ENCODE measurements at places on chromosomes 5 and 9.

GRCh38 chr5:113474100-113474728 is 14.0 kb downstream of the MCC start:
- no peak for DNase-seq

- DNase-seq, result no peak
Measured at GRCh38 chr5:60883229-60883628, 39.2 kb upstream of the ELOVL7 start.

GRCh38 chr9:114008667-114009410 is 69.3 kb downstream of the AMBP start:
- no peak for DNase-seq

DNA sequence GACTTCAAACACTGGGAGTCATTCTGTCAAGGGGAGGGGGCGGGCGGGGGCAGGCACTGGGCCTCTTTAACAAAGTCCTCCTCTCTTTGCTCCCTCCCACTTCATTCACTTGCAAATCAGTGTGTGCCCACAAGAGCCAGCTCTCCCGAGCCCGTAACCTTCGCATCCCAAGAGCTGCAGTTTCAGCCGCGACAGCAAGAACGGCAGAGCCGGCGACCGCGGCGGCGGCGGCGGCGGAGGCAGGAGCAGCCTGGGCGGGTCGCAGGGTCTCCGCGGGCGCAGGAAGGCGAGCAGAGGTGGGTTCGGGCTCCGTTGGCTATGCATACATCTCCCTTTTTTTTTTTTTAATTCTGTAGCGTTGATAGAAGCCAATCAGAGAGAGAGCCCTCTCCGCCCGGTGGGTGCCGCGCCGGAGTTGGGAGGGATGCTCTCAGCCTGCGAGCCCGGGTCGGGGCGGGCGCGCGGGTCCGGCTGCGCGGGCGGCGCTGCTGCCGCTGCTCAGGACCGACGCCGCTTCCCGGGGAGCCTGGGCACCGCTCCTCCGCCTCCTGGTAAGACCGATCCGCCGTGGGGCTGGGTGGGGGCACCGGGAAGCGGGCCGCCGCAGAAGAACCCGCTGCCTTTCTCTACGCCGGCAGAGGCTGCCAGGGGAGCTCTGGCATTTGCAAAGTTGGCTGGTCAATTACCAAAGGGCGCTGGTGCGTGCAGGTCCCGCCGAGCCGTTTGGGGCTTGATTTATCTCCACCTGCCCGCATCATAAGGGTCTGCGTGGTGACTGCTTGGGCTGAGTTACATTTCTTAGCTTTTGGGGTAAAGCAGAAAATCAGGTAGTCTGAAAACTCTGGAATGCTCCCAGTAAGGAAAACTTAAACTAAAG is at the start of gene CDH6:
TSS of gene CDH6 (plus strand) at position 96 of the 877 bp plus-strand sequence. CDS start 73,788 bp downstream, outside the sequence.
- no peak for DNase-seq

DNA sequence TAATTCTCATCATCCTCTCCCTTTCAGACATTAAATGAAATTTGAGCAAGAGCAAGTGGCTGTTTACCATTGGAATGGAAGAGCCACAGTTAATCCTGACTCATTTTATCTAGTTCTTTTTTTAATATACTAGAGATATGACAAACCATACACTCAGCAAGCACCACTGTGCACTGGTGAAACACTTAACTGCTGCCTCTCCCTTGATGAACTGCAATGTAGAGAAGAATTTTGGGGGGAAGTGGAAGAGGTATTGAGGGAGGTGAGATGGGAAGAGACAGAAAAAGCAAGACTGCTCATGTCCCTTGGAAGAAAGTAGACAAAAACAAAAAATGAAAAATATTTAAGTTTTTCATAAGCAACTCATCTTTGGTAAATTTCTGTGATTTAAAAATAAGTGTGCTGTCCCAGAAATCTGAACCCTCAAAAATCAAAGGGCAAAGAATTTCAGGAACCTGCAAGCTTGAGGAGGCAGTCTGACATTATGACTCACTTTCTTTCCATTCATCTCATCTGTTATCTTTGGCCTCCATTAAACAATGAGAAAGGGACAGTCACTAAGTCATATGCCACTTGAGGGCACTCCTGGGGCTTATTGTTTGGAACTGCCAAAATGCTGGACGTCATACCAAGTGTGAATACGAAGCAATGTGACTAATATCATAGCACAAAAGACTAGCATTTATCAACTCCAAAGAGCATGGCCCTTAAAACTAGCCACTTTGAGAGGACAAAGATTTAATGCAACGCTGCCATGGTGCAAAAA is 566.8 kb upstream of the DMAC1 start:
- no peak for DNase-seq

DNA sequence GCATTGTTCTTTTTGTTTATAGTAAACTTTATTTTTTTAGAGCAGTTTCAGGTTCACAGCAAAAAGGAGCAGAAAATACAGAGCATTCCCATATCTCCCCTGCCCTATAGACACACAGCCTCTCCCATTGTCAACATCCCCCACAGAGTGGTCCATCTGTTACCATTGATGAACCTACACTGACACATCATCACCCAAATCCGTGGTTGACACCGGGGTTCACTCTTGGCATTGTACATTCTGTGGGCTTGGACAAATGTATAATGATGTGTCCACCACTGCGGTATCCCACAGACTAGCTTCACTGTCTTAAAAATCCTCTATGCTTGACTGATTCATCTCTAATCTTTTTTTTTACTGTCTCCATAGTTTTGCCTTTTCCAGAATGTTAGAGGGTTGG is 120.7 kb upstream of the SPATA31C2 start:
- DNase-seq, result no peak

DNA sequence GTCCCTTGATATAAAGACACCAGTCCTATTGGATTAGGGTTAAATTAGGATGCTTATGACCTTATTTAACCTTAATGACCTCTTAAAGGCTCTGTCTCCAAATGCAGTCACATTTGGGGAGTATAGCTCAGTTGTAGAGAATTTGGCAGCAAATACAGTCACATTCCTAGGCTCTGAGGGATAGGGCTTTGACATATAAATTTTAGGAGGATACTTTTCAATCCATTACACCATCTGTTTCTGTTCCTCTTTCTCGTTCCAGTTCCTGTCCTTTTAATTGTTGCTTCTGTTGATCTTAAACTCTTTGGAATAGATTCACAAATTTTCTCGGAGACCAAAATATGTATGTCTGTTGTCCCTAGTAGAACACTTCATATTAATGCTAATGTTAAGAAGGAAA is 390.0 kb upstream of the PCSK5 start:
- DNase-seq, result no peak

GRCh38 chr9:127049044-127049443 is 73.4 kb downstream of the ANGPTL2 start:
- DNase-seq, result no peak

DNA sequence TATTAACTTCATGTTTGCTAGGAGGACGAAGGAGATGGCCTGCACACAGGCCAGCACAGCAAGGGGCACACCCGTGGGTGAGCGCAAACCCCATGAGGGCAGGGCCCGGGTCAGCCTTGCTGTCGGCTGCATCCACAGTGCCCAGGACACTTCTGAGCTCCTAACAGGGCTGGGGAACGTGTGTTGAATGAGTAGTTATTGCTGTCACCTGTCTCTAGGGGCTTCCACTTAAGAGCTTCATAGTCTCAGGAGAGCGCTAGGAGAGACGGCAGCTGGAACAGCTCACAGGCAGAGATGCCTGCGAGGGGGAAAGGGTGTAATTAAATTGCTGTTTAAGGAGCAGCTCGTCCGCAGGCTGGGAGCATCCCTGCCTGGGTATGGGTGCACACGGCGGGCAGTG is 91.4 kb upstream of the NEURL1B start:
- DNase-seq, result no peak

DNA sequence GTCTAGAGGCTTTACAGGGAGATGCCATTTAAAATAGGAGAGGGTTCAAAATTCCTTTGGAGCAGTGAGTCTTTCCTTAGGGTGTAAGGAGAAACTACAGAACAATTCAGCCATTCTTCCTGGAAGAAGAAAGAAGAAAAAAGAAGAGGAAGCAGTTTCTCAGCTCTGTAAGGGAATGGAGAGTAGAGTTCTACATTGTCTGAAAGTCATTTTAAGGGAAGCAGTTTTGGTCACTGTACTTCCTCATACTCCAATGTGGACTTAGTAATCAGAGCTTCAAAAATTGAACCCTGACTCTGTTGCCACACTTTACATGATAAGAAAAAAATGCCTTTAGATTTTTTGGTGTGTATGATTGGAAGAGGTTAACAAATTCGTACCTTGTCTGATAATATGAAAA is 122.4 kb downstream of the LRRC70 start:
- no peak for DNase-seq

DNA sequence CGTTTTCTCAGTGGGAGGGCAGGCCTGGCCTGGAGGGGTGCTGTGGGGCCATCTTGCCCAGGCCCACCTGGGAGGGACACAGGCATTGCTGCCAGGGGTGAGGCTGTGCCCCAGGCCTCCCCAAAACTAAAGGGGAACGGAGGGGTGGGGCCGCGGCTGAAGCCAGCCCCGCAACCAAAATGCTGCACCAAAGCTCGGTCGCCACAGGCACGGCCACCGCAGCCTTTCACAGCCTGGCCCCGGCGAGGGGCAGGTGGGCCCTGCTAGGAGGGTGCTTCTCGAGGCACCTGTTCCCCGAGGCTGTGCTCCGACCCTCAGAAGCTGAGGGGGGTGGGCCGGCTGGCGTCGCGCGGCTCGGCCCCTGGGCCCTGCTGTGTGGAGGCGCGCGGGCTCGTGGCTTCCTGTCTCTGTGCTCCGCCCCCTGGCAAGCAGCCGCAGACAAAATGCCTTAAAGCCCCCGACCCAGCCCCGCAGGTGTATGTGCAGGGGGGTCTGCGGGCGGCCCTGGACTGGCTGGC is 57.6 kb downstream of the JAK2 start:
- DNase-seq, result no peak

GRCh38 chr5:67020096-67020615 is 176.4 kb downstream of the CD180 start:
- DNase-seq, result no peak

DNA sequence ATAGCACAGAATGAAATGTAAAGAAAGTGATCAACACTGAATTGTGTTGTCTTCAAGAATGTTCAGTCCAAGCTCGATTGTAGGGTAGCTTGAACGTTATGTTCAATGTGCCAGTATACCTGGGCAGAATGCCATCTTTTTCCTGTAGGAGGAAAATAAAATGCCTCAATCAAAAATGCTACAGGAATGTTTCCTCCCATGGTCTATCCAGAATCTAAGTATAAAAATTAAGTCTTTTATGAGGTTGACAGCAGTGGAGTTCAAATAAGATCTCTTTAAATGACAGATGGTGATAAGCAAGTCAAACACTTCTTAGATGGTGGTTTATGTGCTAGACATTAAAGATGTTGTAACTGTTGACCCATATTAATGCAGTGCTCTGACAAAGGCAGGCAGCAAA is 488.6 kb downstream of the CSNK1G3 start:
- no peak for DNase-seq

DNA sequence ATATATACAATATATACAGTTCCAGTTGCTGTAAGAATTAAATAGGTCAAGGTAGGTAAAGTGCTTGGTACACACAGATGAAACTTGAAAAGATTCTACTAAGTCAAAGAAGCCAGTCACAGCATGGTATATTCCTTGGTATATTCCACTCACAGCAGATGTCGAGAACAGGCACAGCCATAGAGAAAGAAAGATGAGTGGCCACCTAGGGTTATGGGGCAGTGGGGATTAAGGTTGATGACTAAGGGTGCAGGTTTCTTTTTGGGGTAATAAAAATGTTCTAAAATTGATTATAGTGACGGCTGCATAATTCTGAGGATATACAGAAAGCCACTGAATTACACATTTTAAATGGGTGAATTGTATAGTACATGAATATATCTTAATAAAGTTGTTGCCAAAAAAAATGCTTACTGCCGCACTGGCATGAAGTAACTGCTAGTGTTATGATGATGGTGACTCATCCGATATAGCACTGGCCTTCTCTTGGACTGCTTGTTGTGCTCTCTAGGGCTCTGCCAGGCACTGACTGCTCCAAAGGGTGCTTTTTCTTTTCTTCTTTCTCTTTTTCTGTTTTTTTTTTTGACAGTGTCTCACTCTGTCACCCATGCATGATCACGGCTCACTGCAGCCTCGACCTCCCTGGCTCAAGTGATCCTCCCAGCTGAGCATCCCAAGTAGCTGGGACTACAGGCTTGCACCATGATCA is 23.5 kb downstream of the TBC1D2 start:
- DNase-seq, result no peak

DNA sequence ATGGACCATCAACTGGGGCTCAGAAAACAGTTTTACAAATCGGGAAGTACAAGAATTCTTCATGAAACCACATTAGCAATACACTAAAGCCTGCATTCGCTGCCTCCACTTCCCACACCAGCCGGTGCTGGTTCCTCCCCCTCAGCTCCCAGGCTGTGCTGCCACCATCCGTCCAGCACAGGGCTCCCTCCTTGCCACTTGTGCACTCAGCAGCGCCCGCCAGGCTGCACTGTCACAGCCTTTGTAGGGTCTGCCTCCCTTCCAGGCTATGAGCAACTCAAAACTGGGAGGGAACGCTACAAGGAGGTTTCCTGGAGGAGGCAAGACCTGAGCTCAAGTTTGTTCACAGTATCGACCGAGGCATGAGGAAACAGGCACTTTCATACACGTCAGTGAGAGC is 7.7 kb downstream of the MAPK9 start:
- no peak for DNase-seq

DNA sequence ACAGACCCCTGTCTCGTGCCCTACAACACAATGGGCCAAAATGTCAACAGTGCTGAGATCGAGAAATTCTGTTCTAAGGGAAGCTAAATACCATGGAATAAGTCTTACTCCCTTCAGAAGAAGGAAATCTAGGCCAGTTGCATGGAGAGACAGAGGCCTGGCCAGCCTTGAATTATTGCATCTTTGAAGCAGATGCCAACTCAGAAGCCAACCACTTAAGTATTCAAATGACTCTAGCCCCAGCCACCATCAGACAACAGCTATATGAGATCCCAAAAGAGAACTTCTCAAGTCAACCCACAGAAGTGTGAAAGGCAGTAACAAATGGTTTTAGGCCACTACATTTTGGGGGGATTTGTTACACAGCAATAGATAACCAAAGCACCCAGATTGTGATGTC is 180.1 kb downstream of the ACTL7B start:
- no peak for DNase-seq

GRCh38 chr9:73566627-73567026 is 415.0 kb downstream of the ANXA1 start:
- no peak for DNase-seq

DNA sequence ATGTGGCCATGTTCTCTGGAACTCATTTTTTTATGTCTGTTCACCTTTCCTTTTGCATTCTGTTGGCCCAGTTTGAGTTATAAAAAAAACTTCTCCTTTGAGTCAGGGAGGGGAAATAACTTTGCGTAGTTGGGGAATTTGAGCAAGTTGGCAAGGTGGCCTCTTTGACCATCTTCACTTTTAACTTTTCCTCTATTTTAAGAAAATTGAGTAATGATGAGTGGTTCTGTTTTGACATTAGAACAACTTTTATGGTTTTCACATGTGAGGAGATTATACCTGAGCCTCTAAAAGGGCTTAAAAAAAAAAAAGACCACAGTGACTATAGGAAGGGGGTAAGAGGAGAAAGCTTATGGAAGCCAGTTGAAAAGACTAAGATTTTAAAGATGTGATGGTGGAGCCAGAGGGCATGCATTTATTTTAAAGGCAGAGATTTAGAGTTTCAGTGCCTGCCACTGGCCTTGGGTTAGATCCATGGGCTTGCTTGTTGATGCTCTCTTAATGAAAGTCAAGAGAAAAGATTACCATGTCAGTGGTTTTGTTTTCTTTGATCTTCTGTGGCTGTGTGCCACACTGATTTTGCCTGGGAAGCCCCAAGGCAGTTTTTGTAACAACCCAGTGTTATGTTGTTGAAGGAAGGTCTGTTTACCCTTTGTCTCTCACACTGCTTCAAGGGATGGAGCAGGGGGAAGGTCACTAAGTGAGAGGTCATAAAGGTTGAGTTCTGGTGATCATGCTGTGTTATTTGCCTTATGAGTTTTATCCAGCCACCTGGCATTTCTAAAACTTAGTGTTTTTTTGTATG is 219.7 kb upstream of the CD180 start:
- no peak for DNase-seq

Measured in activated naive CD4-positive, alpha-beta T cell (primary cell).